Left colon (tissue), 2 donors: ENCODE measurements at places on chromosomes 1 and 21.

DNA sequence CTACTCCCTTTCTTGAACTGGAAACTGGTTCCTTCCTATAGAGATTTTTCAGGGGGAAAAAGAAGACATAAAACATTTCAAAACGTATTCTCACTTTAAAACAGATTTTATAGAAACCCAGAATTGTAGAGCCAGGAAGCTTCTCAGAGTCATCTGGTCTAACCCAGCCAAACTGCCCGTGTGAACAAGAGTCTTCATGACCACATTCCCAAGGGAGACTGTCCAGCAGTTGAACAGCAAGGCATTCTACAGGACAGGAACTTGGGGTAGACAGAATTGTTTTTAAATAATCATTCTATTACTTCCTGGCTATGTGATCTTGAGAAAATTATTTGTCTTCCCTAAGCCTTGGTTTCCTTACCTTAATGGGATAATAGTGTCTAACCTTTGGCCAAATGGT lies 163.5 kb upstream of the IVNS1ABP start:
- DNase-seq, result no peak

- no peak for DNase-seq
Measured at GRCh38 chr1:239739919-239740318, 351.8 kb upstream of the FMN2 start.

DNA sequence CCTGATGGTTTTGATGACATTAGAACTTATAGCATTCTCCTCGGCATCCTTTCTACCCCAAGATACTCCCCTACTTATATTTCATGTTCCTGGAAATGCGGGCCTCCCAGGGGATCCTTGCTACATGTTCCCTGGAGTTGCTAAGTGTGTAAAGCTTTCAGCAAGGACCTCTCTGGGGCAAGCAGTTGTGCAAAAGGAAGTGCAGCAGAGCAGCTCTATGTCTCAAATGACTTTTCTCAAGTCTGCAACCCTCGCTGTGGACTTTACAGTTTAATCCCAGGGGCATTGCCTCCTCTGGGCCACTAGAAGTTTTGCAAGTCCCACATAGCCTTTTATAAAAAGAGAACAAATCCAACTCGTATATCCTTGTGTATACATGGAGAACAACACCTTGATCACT lies 20.8 kb upstream of the MNDA start:
- no peak for DNase-seq

DNA sequence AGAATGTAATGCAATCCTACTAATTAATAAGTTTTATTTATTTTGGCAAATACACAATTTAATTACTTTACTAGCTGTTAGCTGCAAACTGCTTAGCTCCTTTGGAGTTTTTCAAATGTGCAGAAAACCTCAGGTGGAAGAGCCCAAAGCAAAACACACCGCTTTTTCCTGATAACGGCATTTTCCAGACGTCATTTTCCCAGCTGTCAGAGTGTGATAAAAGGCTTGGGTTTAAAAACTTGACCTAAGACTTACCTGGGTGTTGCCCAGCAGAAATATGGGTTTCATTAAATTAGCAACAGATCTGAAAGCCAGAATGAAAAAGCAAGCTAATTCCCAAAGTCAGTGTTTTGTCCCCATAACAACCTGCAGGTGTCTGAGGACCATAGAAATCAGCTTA lies 204.0 kb upstream of the HMCN1 start:
- no peak for DNase-seq

- DNase-seq, result no peak
Measured at GRCh38 chr1:17258116-17258757, 9.3 kb downstream of the PADI3 start.

- DNase-seq, result no peak
Measured at GRCh38 chr1:173020138-173020750, 30.5 kb downstream of the TNFSF18 start.

DNA sequence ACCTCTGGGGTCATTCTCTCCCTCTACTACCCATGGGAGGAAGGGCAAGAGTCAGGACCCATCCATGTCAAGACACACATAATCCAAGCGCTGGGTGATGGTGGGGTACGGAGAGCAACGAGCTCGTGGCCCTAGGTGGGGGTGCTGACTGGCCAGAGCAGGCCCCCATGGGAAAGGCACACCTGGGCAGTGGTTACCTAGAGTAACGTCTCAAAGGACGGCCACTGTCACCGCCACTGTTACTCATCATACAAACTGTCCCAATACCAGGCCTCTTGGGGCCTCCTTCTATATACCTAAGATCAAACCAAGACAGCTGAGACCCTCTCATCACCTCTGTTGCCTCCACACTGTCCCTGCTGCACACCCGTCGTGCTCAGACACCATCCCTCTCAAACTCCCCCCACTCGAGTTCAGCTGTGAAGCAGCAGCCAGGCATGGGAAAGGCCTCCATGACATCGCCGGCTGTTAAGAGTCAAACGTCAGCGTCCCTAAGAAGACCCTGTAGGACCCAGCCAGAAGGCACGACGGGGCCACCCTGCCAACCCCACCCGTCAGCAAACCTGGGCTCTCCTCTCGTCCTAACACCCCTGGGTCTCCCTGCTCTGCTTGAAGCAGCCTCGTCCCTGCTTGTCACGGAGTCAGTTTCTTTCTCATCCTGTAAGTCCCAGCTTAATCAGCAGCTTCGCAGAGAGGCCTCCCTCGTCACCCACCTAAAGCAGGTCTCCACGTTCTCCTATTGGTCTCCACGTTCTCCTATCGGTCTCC lies 15.3 kb downstream of the NPHP4 start:
- DNase-seq, result no peak

DNA sequence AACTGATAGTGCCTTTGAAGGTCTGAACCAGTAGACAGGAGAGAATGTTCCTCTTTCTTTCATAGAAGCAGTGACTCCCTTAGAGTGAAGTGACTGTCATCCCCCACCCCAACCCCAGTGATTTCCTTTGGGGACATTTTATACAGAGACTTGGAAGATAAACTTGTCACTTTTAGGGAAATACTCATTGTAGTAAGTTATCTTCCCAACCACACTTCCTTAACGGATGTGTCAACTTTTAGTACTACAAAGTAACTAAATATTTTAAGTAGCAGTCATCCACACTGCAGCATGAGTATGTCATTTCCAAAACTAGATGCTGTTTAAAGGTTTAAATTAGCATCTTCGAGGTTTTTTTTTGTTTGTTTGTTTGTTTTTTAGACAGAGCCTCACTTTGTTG lies 13.7 kb downstream of the LRRC8B start:
- no peak for DNase-seq

- DNase-seq, result no peak
Measured at GRCh38 chr1:190864013-190864641, 386.5 kb upstream of the BRINP3 start.

DNA sequence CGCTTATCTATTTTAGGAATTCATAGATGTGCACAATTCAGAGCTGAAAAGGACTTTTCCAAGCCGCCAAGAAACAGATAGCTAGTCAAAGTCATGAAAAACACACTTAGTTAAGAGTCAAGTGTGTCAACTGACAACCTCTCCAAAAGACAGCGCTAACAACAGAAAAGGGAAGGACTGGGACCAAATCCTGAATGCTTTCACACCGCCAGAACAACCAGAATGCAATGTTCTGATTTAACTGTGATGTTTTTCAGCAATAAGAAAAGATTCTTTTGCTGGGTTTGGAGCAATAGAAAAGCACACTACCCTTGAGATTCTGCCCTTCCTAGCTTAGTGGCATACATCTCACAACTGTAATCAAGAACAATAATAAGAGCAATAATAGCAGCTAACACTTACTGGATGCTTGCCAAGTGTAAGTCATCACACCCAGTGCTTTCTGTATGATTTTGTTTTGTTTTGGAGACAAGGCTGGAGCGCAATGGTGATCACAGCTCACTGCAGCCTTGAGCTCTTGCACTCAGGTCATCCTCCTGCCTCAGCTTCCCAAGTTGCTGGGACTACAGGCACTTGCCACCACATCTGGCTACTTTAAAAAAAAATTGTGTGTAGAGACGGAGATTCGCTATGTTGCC lies 33.9 kb upstream of the SDC3 start:
- no peak for DNase-seq

DNA sequence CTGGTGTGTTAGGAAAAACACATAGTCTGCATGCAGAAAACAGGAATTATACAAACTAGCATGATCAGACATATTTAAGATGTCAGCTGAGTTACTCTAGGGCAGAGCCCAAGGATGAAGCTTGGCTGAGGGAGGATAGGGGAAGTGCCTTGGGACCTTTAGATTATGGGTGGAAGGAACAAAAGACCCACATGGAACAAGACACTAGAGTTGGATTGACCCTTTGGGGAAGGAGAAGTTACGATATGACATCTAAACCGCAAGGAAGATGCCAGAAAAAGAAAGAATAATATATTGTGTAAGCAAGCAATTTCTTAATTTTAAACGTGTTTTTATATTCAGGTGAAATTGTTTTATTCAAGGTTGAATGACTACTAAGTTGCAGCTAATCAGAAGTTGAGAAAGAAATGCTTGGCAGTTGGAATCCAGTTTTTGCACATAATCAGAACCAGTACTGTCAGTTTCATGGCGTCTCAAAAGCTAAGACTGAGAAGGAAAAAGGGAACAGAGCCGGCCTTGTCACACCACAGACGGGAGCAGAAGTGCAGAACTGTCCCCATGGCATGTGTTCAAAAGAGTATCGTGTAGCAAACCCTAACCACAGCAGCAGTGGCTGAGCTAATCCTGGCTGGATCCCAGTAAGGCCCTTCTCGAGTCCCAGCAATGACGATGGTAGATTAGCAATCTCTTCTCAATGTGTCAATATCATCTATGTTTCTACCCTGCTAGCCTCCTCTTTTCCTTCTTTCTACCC lies 31.2 kb upstream of the IFNAR2 start:
- no peak for DNase-seq

DNA sequence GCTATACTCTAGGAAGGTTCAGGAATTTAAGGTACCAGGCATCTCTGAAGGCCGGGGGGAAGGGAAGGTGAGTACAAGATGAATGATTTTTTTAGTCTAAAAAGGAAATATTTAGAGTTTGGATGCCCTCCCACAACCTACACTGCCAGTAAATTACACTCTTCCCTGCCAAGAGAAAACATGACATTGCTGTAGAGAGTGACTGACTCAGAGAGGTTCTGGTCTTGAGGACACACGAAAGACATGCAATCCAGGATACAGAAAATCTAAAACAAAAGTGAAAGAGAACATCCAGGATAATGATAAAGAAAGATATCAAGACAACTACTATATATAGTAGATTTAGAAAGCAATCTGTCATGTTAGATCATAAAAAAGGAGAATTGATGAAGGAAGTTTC lies 200.5 kb downstream of the TYW3 start:
- DNase-seq, result no peak

DNA sequence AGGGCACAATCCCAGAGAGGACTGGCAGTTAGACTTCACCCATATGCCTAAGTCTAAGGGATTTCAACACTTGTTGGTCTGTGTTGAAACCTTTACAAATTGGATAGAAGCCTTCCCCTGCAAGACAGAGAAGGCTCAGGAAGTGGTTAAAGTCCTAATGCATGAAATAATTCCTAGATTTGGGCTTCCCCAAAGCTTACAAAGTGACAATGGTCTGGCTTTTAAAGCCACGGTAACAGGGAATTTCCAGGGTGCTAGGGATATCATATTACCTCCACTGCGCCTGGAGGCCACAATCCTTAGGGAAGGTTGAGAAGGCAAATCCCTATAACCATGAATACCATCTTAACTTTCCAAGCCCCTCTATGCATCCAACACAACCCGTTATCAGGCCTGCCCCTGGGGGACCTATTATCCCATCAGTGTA lies 3.3 kb upstream of the FMO4 start:
- DNase-seq, result no peak

DNA sequence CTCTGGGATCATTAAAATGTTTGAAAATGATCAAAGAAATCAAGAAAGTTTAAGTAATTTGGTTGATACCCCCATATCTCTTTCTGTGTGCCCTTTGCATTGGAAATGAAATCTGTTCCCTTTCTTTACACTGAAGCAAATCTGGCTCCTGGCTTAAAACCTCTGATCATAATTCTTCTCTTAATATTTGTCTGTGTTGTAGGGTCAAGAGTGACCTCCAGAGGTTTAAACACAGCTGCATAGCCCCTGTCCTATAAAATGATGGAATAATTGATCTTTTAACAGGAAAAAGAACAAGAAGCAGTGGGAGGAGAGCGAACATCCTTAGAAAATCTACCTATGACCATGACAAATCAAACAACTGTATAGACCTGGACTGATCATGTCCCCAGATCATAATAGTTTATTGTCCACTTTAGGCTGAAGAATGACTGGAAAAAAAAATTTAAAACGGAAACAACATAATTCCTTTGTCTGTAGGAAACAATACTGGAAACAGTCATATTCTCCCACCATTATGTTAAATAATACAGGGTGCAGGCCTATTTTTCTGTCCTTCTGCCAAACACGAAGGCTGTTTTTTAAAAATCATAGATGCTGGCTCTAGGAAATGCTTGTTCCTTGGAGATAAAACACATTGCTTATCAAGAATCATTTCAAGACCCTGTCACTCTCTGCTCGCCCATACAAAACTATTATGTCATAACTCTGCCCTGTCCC lies 184.3 kb downstream of the NEGR1 start:
- DNase-seq, result no peak

- peak; percentile 24 for DNase-seq
Measured at GRCh38 chr1:185694081-185694480, 40.1 kb upstream of the HMCN1 start.

DNA sequence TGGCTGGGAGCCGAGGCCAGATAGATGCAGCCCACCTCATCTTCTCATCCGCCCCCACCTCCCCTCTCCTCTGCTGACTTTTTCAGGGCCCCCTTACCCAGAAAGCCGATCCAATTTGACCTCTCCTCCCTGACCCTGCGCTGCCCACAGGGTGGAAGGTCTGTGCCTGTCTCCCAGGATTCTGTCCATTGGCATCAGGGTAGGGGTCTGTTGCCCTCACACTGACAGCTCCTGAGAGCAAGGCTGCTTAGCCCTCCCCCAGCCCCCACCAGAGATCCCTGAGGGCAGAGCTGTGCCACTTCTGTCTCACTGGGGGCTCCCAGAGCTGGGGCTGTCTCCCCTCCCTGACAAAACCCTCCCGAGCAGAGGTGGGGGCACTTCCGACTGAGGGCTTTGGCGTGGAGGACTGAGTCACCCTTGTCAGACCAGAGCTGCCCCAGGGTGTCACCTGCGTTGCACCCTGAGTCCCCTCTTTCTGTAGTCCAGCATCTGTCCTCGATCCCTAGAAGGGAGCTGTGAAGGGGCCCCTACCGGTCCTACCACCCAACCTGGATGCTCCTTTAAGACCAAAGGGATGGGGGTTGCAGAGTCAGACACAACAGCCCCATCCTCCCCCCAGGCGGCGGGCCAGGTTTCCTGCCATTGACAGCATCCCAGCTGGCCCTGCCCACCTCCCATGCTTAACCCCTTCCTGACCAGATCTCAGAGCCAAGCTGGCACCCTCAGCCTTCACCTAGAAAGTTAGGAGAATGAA lies 2.4 kb upstream of the FAM110D start:
- no peak for DNase-seq

GRCh38 chr1:236334893-236335545 lies 53.3 kb upstream of the ERO1B start:
- no peak for DNase-seq

DNA sequence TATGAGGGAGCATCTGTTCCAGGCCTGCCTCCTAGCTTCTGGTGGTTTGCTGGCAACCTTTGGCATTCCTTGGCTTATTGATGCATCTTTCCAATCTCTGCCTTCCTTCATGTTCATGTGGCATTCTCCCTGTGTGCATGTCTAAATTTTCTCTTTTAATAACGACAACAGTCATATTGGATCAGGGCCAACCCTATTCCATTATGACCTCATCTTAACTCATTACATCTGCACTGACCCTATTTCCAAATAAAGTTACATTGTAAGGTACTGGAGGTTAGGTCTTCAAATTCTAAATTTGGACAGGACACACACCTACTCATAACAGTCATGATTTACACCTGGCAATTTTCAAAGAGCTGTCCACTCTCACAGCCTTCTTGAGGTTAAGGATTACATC lies 117.2 kb upstream of the FGGY start:
- no peak for DNase-seq
